ENCODE measurements at places on chromosomes 5 and 9.
A peak's percentile ranks its signal among the peaks of the same experiment; 100 is the strongest.

DNA sequence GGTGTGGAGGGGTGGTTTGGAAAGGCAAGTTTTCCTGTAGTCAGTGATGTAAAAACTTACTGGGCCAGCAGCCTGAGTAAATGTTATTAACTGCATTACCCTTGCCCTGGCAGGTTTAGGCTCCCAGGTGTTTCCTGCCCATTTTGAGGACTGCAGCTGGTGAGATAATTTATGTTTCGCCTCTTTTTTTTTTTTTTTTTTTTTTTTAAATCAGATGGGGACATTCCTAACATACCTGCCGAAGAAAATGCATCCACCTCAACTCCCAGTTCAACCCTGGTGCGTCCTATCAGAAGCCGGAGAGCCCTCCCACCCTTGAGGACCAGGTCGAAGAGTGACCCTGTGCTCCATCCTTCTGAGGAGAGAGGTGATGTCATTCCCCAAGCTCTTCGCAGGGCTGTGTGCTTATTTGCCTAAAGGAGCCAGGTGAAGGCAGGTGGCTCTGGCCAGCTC is 60.6 kb downstream of the ENTREP1 start:
- DNase-seq: no peak

GRCh38 chr5:172383191-172383802 is 71.0 kb downstream of the SH3PXD2B start:
- no peak for DNase-seq

- peak; percentile 40 for DNase-seq
Measured at GRCh38 chr5:65125591-65126541, 355.9 kb downstream of the ADAMTS6 start.

- no peak for DNase-seq
Measured at GRCh38 chr5:73862796-73863195, 236.8 kb downstream of the ARHGEF28 start.

GRCh38 chr5:43034591-43034968 is 5.5 kb downstream of the ANXA2R start:
- DNase-seq: no peak

GRCh38 chr9:79610791-79611614 is 39.2 kb downstream of the TLE4 start:
- DNase-seq: no peak

GRCh38 chr9:19938990-19939733 is 150.3 kb upstream of the SLC24A2 start:
- DNase-seq: no peak

GRCh38 chr5:67875601-67876000 is 340.0 kb upstream of the PIK3R1 start:
- DNase-seq: no peak

DNA sequence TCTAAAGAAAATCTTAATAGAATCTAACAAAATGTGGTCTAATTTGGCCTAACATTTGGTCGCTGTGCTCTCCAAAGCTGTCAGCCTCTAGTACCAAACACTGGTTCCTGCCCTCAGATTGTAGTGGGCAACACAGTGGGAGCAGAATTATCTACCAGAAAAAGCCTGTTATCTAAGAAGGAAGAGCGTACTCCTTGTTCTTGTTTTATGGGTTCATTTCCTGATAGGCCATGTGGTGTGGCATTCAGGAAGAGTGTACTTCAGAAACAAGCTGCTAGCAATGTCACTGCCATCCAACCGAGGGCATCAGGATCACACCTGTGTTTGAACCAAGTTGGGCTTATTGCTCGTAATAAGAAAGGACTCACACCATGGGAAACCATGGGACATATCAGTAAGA is 487.9 kb upstream of the DAP start:
- no peak for DNase-seq

DNA sequence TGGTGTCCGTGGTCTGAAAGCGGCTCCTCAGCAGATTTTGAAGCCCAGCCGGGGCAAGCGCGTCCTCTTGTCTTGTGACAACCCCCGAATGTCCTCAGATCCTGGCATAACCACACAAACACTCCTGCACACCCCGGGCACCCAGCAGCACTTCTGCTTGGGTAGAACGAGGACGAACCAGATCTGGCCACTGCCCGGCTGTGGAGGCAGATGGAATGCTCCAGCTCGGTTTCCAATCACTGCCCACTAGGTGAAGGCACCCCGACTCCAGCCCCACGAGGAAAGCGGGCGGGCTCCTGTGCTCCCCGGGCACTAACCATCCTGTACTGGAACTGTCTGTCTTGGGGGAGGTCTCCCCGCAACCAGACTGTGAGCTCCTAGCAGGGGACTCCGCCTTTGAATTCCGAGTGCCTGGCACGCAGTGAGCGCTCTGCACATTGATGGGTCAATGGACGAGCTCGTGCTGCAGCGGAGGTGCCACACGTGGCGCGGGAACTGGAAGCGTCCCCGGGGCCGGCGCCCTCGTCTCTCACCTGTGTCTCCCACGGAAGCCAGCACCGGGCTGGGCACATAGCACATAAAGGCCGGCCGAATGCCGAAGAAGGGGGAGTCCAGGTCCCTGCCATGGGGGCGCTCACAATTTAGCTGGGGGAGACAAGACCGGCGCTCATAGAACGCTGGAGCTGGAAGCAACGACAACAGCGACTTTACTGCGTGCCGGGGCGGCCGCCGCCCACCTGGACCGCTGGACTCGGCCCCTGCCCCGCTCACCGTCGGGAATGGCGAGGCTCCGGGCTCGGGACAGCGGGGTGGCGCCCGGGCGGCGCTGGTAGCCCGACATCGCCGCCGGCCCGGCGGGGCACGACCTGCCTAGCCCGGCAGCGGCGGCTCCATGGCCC is 608 bp downstream of the ENTR1 start:
- DNase-seq: peak; percentile 52

- DNase-seq: no peak
Measured at GRCh38 chr5:167710444-167711073, 580.9 kb upstream of the WWC1 start.

DNA sequence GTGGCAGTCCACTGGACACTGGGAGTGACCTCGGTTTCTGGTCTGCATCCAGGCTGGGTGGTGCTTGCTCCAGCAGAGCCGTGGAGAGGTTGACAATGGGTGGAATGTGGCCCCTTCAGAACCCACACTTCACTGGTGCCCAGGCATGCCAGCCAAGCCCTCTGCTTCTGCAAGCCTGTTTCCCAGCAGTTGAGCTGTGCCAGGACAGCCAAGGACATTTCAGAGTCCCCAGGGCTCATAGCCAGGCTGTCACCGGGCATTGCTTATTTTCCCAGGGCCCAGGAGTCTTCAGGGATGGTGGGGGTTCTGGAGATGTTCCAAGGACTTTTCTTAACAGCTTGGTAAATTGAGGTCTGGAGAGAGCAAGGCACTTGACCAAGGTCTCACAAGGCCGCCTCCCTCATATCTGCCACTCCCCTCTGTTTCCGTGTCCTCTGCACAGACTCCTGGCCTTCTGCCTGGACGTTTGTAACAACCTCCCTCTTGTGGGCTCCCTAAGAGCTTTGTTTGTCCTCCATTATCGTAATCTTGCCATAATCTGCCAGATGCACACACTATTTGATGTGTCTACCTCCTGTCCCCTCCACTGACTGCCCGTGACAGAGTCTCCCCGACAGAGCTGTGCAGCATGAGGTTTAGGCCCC is 3.8 kb upstream of the NDST1 start:
- peak; percentile 69 for DNase-seq

- no peak for DNase-seq
Measured at GRCh38 chr5:150154618-150155128, 972 bp downstream of the PDGFRB start.

GRCh38 chr5:139644001-139644456 is 4.1 kb upstream of the CXXC5 start:
- peak; percentile 19 for DNase-seq

DNA sequence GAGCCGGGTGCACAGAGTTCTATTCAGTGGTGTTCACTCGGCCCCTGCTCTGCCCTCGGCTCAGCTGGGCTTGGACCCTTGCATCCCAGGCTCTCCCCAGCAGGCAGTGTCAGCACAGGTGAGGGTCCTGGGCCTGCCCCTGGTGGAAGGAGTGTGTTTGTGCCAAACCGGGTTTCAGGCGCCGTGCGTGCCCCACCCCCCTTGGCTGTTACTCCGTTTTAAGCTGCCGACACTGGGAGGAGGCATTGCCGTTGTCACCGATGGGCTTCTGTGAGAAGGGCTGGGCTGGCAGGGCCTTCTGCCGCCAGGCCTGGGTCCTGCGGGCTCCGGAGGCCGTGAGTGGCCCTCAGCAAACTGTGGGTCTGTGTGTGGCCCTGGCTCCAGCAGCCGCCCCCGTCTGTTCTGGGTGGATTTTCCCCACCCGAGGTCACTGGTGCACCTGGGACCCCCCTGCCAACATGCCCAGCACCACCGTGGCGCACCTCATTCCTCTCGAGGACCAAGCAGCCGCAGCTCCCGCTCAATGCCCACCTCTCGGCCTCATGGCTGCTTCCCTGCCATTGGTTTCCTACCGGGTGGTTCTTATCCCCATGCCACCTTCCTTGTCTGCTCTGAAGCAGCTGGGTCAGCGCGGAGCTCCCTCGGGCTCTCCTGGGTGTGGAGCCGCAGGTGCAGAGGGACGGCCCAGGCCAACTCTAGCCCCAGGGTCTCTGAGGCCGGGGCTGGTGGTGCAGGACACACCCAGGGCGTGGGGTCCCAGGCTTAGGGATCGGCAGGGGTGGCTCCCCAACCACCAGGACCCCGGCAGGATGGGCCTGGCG is 44.3 kb upstream of the EXOC3 start:
- DNase-seq: peak; percentile 15

GRCh38 chr5:60843386-60843935 is 608 bp downstream of the ELOVL7 start:
- no peak for DNase-seq

DNA sequence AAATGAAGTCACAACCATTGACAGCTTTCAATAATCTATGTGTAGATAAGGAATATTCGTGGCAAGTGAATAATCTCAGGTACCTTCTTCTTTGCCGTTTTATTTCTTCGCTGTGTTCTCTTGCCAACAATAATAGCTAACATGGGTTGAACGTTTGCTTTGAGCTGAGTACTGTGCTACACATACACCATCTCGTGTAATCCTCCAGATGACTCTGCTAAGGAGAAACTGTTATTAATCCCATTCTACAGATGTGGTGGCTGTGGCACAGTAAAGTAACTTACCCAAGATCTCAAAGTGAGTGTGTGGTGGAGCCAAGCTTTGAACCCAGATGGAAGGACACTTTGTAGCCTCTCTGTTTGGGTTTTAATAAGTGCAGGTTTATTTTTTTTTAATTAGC is 179.7 kb downstream of the C9orf152 start:
- no peak for DNase-seq

DNA sequence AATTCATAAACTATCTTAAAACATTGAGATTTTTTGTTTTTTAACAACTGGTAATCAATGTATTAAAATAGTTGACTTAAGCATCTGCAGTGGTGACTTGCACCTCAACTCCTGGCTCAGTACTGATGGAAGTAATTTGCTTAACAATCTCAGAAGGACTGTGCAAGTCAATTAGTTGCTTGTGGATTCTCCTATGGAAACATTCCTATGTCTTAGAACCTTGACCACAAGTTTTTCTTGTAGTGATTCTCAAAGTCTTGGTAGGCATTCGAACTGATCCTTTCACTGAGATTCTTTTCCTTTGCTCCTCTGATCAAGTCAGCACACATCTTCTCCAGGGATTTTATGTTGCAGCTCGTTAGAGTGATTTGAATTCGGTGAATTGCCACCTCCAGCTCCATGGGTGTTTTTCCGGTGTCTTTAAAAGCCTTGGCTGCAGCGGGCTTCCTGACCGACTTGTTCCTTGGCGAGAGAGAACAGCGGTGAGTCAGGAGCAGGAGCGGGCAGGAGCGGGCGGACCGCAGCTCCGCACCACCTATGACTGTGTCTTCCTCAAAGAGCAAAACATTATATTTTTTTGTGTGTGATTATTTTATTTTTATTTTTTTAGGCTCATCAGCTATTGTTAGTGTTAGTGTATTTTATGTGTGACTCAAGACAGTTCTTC is 21.1 kb downstream of the HMGXB3 start:
- no peak for DNase-seq

DNA sequence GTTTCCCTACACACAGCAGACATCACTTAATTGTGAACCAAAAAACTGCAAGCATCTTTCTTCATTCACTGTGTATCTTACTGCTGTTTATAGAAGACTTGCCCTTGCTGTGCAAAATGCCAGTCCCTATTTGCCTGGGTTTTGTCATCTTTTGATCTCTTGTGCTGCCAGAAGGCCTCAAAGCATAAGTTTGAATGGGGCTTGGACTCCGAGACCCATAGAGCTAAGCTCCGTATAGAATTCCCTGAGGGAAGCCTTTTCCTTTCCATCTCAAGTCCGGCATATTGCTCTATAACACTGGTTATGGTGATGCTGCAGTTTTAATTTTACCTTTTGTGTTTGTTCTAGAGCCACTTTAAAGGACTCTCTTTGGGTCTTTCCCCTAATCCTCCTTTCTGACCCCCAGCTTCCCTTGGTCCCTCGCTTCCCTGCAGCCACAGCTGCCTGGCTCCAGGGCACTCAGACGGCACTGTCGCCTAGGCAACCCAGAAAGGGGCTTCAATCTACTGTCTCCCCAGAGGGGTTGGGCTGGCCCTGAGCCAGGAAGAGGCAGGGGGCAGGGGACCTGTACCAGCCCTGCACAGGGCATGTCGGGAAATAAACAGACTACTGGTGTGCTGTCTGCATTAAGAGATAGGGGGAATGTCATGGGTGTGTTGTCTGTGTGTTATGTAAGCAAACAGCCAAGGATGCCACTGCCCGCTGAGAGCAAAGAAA is 73.4 kb upstream of the MELK start:
- no peak for DNase-seq

DNA sequence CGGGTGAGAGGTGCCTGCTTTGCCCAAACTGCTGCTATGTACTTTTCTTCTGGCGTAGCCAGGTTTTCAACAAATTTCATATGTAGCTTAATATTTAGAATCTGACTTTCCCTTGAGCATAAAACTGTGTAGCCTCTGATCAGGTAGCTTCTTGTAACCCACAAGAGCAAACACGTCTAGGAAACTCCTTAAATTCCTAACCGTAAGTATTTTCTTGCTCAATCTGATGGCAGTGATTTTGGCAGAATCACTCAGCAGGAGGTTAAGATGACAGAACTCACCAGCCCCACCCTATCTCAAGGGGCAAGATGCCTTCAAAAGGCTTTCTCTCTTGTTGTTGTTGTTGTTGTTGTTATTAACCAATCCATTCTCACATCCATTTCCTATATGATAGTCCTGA is 20.8 kb downstream of the CKMT2 start:
- DNase-seq: no peak

GRCh38 chr9:71797266-71797665 is 29.0 kb upstream of the CEMIP2 start:
- no peak for DNase-seq

DNA sequence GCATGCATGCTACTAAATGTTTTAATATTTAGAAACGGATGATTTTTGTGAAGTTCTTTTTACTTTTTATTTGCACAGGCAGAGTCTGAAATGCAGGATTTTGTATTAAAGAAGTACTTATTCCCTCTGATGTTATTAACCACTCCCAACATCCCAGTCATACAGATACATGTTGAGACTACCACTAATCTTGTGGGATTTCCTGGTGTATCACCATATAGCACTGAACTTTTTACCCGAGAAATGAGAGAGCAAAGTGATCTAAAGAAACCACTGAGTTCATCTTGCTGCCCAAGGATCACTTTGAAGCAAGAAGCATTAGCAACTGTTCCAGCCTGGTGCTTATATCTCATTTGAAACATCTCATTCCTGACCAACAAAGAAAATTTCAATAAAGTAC is 443.8 kb downstream of the BNC2 start:
- DNase-seq: no peak

Data from left cardiac atrium (tissue), 4 donors.